ENCODE measurements at places on chromosomes 11 and 22.

- no peak for DNase-seq
These were observed 62.7 kb downstream of the CSNK2A3 start for GRCh38 chr11:11290354-11290753.

DNA sequence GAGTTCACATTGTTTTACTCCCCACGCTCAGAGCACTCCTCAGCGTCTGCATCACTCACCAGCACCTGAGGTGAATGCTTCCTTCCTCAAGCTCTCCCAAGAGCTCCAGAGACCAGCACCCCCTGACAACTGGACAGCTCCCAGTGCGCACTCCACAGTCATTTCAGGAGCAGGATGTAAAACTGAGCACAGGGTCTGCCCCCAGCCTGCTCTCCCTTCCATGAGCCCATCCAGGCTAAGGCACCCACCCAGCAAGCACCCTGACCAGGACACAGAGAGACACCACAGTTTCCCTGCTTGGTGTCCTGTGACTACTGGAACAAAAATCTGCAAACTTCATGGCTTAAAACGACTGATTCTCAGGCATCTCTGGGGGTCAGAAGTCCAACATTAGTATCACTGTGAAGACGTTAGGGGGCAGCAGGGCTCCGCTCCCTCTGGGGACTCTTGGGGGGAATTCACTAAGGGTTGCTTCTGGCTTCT lies 3.3 kb downstream of the SCGB1D2 start:
- no peak for DNase-seq

DNA sequence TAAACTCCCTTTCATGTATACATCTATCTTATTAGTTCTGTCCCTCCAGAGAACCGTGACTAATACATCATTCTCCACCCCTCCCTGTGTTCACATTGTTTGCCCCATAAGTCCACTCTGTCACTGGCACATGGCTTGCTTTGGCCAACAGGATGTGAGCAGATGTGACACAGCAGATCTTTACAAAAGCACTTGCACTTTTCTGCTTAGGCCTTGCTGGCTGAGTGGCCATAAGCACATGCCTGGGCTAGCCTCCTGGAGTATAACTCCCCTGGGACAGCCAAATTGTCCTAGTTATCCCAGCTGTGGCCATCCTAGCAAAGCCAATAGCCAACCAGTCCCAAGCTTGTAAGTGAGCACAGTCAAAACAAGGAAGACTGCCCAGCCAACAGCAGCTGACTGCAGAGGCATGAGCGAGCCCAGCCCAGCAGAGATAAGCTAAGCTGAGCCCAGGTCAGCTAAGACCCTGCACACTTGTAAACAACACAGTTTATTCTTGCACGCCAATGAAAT lies 9.7 kb upstream of the RCN1 start:
- DNase-seq = no peak

- DNase-seq = no peak
These were observed 1949.4 kb upstream of the RAG2 start for GRCh38 chr11:38547462-38547861.

GRCh38 chr22:30297991-30298701 lies 8.8 kb upstream of the CASTOR1 start:
- DNase-seq = no peak

- no peak for DNase-seq
These were observed 6.0 kb upstream of the MCM5 start for GRCh38 chr22:35394011-35394312.

DNA sequence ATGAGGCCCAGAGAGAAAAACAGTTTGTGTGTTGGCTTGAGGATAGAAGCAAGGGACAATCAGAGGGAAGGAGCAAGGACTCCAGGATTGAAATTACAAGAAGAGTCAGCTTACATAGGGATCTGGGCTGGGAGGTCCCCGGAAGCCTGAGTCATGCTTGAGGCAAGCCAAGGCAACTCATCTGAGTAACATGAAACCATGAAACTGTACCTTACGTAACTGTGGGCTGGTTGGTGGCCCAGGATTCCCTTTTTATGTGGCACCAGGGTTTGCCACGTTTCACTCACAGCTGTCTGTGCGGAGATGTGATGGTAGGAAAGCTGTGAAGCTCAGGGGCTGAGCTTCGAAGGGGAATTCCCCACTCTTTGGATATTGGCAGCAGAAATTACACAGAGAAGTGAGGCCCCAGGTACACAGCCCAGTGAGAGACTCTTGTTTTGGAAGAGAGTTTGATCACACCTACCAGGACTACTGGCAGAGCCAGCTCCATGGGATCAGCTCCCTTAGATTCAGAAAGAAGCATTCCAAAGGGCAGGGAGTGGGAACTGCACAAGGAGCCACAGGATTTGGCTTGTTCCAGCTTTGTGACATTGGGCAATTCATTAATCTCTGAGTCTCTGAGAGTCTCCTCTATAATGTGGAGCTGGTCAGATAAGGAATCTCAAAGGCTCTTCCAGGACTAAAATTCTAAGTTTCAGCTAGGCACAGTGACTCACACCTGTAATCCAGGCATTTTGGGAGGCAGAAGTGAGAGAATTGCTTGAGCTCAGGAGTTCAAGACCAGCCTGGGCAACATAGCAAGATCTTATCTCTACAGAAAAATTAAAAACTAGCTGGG lies 7.8 kb downstream of the SLC5A1 start:
- peak; percentile 70 for DNase-seq

DNA sequence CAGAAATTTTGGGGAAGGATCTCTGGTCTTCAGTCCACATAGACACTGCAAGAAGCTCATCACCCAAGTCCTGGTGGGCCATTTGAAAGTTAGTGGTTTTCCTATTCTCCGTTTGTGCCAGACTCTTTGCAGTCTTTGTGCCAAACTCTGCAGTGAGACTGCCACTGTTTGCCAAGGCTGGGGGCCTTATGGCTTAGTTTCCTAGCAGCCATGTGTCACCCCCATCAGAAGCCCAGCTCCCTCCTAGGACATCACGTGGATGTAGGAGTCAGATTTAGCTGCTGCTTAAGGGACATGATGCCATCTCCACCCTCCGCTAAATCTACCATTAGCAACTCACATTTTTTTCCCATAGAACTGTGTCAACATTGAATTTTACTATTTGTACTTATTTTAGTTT lies 220.0 kb downstream of the C11orf91 start:
- no peak for DNase-seq

DNA sequence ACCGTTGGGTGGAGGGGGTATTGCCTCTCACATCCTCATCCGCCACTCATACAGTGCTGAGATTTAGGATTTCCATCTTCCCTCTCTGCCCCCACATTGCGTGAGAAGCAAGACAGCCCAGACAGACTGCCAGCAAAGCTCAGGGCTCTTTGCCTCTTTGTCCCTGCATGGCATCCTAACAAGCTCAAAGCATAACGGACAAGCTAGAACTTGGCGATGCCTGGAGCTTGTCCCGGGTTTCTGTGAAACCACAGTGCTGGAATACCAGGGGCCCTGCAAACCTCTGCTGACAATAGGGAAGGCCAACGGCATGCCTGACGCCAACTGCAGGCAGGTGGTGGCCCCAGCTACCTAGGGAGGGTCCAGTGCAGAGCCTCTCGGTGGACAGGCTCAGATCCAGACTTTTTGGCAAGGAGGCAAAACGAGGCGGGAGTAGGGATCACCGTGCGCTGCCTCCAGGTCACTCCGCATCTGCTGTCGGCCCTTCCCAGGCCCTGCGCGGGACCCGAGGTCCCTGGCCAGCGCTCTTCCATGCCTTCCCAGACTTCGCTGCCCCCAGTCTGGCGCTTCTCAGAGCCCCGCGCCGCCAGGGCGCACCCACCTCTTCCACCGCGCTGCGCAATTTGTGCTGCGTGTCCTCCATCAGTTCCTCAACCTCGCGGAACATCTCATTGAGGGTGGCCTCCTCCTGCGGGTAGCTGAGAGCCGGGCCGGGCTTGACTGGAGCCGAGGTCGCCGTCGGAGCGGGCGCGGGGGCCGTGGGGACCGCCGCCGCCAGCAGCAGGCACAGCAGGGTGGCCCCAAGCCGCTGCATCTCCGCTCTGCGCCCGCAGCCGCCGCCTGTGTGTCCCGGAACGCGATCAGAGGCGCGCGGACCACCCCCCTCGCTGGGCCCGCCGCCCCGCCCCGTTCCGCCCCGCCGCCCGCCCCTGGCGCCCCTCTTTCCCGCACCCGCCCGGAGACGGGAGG lies at the start of gene DKK3:
TSS of gene DKK3 (minus strand) at position 858 of the 969 bp plus-strand sequence. CDS start at position 814, 44 bp downstream.
- DNase-seq = no peak

- no peak for DNase-seq
These were observed 256.5 kb upstream of the CADM1 start for GRCh38 chr11:115760461-115761320.

DNA sequence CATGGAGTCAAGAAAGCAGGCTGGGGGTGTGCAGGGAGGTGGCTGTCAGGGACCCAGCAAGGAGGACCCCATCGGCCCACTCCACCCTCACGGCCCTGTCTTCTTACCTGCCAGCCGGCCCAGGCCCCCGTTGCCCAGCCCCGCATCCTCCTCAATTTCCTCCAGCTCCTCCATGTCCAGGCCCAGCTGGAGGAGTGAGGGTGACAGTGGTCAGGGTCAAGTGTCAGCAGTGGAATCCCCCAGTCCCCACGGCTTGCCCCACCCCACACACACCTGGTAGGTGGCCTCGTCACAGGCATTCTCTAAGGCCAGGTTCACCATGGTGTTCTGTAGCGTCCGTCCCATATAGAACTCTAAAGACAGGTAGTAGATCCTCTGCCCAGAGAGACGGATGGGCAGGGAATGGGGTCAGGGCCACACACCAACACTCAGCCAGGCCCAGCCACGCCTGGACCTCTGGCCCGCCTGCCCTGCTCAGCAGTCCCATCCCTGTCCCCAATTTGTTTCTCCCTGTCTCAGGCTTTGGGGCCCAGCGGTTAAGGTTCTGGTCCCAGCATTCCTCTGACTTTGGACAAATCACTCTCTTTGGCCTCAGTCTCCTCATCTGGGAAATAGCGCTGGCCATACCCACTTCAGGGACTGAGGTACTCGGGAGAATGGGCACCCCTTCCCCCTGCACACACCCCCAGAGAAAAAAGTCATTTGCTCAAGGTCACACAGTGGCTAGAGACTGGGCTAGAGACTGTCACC lies 1.3 kb downstream of the PYGM start:
- DNase-seq = no peak

GRCh38 chr22:44737406-44738346 lies 14.7 kb upstream of the ARHGAP8 start:
- DNase-seq = no peak

DNA sequence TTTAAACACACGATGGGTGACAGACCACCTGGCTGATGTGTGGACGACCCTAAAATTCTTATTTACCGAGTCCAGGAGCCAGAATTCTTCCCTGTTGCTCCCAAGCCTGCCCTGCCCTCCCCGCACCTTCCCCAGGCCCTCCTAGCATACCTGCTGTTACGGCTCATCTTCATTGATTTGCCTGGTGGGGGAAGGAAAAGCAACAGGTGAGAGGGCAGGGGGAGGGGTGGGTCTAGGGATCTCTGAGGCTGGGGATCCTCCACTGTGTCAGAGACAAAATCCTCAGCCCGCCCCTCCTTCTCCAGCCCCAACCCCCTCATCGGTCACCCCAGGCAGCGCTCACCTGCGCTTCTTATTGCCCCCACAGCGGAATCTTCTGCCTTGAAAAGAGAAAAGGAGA lies 4.0 kb downstream of the FXYD2 start:
- no peak for DNase-seq

DNA sequence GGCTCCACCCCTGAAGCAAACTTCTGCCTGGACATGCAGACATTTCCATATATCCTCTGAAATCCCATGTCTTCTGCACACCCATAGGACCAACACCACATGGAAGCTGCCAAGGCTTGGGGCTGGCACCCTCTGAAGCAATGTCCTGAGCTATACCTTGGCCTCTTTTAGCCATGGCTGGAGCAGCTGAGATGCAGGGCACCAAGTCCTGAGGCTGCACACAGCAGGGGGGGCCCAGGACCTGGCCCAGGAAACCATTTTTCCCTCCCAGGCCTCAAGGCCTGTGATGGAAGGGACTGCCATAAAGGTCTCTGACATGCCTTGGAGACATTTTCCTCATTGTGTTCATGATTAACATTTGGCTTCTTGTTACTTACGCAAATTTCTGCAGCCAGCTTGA lies 34.5 kb downstream of the SYT9 start:
- DNase-seq = no peak

DNA sequence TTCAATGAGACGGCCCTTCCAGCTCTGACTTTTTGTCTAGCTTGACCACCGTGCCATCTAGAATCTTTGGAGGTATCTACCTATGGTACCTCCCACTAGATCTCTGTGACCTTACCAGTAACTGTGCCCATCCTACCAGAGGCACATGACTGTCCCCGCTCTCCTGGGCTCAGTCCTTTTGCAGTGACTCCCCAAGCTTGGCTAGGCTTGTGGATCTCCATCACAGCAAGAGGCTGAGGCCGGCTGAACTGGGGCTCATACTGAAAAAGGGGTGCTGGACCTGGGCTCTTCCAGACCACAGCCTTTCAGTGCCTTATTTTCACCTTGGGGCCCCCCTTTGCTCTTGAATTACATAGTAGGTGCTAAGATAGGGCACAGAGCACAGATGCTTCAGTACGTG lies 27.3 kb downstream of the RELT start:
- DNase-seq = no peak

DNA sequence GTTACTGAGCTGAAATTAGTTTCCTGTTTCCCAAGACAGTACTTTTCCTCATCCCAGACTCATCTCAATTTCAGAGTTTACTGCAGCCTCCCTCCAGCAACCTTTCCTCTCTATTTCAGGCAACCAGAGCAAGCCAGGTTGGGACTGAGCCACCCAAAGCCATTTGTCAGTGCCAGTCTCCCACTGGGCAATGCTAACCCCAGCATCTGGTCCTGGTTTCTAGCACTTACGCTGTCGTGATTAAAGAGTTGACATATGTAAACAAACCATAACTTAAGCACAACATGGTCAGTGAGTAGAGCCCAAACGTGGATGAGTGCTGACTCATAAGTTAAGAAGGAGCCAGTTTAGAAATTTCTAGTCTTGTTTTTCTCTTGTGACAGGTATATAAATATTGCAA lies 119.6 kb upstream of the BLID start:
- no peak for DNase-seq

DNA sequence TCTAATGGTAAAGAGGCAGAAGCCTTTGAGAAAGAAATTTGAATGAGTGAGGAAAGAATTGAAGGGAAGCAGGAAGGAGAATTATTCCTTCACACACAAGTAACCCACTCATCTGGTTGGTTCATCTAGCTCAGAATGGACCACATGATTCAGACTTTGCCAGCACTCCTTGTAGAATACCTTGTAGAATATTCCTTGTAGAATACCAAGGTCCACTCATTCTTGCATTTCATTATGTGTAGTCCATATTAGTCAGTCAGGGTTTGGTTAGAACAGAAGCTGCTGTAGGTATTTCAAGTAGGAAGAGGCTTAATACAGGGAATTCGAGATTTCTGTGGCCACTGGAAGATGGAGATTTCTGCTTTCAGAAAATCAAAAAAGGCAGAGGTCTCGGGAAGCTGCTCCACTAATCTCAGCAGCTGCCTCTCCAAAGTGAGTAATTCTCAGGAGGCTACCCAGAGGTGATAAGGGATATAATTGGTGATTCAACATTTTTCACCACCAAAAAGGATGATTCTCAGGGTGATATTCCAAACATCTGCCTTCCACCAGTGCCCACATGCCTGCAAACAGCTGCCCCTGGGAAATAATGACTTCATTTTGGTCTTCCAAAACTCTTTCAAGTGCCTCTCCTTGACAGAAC lies 329.1 kb downstream of the TMEM135 start:
- no peak for DNase-seq

Measured in stimulated activated CD4-positive, alpha-beta T cell treated with anti-CD3 and anti-CD28 coated beads, Interleukin-15, amount 100 ng/mL, for 48 hours (primary cell).